Activated CD8-positive, alpha-beta memory T cell treated with anti-CD3 and anti-CD28 coated beads, Interleukin-2, amount 50 U/mL, for 4 hours (primary cell): ENCODE measurements at places on chromosomes 1 and 21.
A peak's percentile ranks its signal among the peaks of the same experiment; 100 is the strongest.

DNA sequence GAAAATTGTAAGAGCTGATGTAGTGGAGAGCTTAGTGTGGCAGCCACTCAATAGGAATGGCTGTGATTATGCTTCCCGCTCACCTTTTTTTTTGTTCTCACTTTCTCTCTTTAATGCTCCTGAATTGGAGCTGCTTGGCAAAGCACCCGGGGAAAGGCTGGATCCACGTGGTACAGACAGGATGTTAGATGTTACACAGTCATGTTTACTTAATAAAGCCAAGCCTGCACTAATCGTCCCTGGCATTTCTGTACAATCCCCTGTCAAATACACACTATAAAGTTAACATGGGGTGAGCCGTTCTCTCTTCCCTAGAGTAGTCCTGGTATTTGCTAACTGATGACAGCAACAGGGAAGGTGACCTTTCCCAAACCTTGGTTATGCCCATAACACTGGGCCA is 187.8 kb downstream of the ZSCAN20 start:
- no peak for DNase-seq

- DNase-seq: no peak
Measured at GRCh38 chr1:35361638-35362037, 93.1 kb downstream of the ZMYM4 start.

DNA sequence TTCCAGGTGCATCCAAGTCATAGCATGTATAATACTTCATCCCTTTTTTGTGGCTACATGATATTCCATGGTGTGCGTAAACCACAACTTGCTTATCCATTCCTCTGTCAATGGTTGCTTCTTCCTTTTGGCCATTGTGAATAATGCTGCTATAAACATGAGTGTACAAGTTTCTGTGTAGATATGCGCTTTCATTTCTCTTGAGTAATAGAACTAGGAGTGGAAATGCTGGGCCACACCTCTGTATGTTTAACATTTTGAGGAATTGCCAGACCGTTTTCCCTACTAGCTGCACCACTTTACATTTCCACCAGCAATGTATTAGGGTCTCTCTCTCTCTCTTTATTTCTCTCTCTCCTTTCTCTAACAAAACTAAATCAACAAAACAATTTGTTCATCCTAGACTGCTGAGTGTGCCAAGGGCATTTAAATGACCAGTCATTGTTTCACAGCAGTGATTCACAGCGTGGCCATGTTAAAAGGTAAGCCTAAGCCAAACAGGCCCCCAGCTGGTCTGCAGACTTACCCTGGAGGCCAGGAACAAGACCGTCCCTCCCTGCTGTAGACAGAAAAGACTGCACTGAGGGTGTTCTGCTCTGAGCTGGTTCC is 53.2 kb upstream of the LYST start:
- DNase-seq: no peak

DNA sequence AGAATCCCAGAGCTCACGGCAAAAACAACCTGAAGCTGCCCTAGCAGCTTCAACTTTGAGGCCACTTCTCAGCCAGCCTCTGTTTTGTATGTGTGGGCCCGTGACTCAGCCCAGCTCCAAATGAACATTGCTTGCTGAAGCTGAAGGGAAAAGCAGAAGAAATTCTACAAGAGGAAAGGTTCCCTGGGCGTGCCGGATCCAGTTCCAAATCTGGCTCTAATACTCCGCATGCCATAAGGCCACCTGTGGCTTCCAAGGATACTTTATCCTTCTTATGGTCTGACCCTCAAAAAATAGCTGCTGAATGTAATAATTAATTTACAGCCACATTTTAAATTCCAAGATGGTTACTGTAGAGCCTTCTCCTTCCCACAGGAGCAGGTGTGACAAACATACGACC is 24.3 kb downstream of the TSPAN2 start:
- DNase-seq: no peak

DNA sequence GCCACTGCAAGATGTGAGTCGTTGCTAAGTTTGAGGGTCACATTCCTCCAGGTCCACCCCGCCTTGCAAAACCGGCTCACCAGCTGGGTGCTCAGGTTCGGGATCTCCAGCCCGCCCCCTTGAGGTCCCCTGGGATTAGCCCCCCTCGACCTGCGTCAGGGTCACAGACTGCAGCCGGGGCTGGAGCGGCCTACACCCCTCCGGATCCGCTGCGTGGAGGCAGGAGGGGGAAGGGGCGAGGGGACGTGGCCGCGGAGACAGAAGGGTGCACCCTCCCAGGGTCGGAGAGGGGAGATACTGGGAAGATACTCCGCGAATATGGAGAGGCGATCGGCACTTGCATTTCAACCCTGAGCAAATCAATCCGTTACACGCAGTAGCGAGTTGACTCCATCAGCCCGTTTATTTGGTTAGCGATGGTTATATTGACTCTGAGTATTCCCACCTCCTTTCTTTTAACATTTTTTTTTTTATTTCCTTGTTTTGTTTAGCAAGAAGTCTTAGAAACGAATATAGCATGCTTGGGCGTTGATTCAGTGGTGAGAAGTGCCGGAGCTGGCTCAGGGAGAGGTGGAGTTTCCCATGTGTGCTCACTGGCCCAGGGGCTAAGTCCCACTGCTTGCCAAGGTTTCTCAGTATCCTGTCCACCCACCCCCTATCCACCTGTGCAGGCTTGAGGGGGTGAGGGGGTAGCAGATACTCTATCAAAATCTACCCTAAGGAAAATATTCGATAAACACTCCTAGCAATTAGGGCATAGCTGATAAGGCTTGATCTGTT is 997 bp downstream of the IFNAR2 start:
- DNase-seq: peak; percentile 49

- peak; percentile 6 for DNase-seq
Measured at GRCh38 chr1:7422081-7422480, 349.0 kb upstream of the VAMP3 start.

DNA sequence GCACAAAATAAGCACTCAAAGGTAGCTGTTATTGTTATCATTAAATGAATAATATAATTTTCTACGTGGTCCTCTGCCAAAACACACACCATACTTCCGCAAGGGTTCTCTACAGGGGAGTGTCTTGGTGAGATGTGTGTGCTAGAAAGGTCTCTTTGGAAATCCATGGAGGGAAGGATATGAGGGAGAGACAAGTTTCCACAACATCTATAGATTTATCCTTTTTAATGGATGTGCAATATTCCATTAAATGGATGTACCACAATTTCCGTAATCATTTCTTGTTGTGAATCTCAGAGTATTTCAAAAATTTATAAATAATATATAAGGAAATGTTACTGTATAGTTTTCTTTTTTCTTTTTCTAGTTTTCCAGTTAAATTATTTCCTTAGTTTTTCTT is 2.6 kb upstream of the TNFRSF8 start:
- no peak for DNase-seq

DNA sequence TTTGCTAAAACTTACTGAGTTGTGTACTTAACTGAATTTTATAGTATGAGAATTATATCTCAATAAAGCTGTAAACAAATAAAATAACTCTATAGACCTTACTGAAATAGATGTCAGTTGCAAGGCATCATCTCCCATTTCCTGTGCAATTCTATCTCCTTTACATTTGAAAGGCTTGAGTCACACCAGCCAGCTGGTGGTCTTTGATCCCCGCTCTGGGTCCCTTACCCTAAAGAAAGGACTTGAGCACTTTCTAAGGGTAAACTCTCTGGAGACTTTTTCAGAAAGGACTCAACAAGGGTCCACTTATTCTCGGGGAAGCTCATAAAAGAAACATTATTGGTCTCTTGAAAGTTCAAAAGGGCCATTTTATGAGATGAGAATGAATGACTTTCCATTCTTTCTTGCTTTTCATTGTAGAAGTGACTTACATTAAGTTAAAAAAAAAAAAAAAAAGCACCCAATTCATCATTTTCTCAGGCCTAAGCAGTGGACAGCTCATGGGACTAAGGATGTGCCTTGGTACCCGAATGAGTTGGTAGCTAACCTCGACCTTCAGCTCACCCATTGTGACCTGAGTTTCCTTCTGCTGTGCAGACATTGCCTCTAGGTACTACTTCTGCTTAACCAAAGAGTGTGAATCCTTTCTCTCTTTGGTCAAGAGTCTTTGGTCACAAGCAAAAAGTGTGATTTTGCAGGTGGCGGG is 147.0 kb upstream of the COA6 start:
- no peak for DNase-seq

DNA sequence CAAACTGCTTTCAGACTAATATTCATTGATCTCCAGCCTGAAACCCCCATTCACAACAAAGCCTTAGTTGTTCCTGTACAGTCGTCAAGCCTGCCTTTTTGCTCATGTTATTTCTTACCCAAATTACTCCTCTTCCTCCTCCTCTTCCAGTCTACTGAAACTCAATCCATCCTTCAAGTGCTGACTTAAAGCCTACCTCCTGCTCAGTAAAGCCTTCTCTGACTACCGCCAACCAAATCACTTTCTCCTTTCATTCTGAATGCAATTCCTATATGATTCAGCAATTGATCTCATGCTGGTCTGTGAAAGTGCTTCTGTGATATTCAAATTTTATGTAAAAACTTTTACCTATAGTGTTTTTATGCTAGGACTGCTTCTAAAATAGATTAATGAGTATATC is 18.6 kb downstream of the TAF5L start:
- no peak for DNase-seq

- no peak for DNase-seq
Measured at GRCh38 chr1:204216880-204217647, 3.3 kb upstream of the GOLT1A start.

GRCh38 chr1:52756020-52756419 is 29.8 kb downstream of the ZYG11B start:
- DNase-seq: no peak
